ENCODE measurements at places on chromosomes 4 and X.

- DNase-seq: no peak
These were observed 151.4 kb downstream of the CPEB2 start for GRCh38 chr4:15153662-15154061.

- DNase-seq: no peak
These were observed 102.1 kb upstream of the MID1IP1 start for GRCh38 chrX:38699121-38699520.

- DNase-seq: peak; percentile 85
These were observed 674 bp downstream of the SH3D19 start for GRCh38 chr4:151324752-151325110.

GRCh38 chr4:3872834-3873313, 106.7 kb downstream of the ADRA2C start:
- DNase-seq: peak; percentile 1

GRCh38 chr4:124509151-124509550, 203.4 kb downstream of the ANKRD50 start:
- no peak for DNase-seq

- DNase-seq: no peak
These were observed 101.5 kb downstream of the SORBS2 start for GRCh38 chr4:185710487-185710995.

- no peak for DNase-seq
These were observed 914 bp downstream of the TRAPPC2 start for GRCh38 chrX:13733506-13733905.

DNA sequence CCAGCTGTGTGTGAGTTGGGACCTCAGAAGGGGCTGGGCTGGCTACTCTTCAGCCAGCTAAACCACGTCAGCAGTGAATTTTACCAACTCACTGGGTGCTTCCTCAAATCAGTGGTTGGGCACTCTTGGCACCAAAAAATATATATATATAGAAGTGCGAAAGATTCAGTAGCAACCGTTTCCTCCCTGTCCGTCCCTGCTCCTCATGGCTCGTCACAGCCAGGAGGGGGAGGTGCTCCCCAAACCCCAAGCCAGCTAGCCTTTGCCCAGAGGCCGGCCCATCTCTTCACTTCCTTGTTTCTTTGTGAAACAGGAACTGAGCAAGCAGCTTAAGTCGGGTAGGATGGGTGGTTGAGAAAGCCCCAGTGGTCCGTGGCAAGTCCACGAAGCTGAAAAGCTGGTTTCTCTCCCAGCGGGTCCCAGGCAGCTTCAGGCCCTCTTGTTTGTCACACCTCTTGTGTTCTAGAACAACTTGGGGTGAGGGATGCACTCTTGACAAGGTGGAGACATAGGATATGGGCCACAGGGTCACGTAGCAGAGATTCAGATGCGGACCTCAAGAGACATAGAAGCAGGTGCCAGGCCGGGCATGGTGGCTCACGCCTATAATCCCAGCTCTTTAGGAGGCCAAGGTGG, 6.8 kb upstream of the SASH3 start:
- no peak for DNase-seq

DNA sequence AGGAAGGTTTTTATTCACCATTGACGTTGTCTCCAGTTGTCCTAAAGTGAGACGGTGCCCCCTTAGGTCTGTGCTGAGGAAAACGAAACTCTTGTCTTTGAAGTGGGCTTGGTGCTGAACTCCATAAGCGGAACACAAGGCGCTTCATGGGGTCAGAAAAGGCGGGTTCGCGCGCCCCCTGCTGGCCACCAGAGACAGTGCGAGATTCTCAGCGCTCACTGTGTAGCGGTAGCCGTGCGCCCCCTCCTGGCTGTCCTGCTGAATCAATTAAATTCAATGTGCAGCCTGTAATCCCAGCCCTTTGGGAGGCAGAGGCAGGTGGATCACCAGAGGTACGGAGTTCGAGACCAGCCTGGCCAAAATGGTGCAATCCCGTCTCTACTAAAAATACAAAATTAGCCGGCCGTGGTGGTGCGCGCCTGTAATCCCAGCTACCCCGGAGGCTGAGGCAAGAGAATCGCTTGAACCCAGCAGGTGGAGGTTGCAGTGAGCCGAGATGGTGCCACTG, 64.1 kb downstream of the RLIM start:
- DNase-seq: peak; percentile 88

DNA sequence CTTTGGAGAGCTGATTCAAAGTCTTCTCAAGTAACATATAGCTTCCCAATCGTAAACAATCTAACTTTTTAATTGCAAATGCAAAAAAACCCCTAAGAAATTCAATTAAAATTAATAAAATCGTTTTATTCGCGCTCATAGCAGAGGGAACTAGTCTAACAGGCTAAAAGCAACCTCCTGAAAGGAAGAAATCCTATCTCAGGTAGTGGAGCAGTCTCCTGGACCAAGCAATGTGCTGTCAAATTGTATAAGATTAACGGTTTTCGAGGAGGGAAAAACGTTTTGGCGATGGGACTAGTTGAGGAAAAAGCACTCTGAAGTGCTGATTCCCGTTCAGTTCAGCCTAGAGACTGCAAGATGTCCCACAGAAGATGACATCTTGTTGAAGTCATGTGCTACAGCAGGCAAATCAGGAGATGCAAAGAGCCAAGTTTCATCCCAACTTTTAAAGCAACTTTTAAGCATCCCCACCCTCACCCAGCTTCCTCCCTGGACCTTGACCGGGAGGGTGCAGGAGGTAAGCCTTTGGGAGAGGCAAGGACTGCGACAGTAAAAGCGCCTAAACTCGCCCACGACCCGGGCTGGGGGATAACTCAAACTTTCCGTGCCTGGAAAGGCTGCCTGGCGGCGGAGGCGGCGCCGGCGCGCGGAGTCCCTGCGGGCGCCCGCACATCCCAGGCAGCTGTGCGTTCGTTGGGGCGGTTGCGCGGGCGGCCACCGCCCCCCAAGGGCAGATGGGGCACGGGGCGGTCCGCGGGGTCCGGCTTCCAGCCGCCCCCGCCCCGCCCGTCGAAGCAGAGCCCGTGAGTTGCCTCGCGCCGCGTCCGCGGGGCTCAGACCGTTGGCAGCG, 784 bp downstream of the MAP7D3 start:
- peak; percentile 30 for DNase-seq

DNA sequence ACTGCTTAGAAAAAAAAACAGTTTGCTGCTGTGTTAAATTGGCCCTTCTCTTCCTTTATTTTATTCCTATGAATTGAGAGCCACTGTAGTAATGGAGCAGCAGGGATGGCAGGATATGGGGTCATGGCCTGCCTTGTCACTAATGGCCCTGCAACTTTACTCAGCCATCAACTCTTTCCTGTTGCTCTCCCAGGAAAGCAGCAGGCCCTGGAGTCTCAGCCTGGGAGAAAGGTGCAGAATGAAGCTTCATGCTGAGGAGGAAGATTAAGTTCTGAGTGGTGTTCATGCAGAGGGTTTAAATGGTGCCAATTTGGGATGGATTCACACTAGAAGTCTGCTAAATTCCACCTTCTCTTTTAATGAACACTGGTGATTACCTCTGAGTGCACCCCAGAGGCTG, 285.6 kb downstream of the GPAT3 start:
- DNase-seq: no peak

- DNase-seq: no peak
These were observed 257.4 kb downstream of the CFAP299 start for GRCh38 chr4:80592950-80593349.

- no peak for DNase-seq
These were observed 2.6 kb downstream of the POLA1 start for GRCh38 chrX:24696294-24696693.

DNA sequence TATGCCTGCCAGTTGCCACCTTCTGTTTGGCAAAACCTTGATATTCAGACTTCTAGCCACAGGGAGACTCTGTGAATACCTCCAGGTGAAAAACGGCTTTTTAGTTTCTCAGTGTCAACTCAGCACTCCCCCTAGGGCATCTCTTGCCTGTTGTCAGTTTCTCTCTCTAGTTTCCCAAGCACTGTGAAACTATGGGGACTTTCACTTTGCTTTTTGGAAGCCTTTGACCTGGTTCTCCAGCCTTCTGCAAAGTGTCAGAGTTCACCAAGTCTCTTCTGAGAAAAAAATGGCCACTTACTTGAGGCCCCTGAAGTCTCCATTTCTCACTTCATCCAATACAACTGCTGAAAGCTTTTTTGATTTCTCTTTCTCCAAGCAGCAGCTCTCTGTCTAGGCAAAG, 521.5 kb downstream of the INPP4B start:
- no peak for DNase-seq

DNA sequence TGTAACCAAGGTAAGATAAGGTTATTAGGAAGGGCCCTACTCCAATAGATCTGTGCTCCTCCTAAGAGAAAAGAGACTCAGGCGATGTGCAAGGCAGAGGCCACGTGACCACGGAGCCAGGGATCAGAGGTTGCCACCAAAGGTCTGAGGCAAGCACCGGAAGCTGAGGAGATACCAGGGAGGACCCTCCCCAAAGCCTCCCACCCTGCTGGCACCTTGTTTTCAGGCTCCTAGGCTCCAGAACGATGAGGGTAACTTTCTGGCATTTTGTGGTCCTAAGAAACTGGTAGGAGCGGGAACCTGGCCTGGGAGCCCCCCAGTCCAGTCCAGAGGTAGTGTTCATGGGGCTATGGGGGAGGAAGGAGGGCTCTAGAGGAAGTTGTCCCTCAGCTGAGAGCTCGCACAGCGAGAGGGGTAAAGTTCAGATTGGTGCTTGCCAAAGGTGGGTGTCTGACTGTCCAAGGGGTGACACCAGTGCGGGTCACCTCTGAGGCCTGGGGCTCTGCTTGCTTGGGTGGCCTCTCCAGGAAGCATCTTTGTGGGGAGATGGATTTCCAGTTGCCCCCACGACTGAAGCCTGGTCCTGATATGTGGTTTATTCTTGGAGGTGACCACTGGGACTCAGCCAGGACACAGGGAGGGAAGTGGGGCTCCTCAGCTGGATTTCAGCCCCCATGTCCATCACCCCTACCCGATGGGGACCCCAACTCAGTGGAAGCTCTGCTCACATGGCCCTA, 7.5 kb upstream of the LETM1 start:
- DNase-seq: peak; percentile 19

- DNase-seq: no peak
These were observed 134.3 kb downstream of the TEX11 start for GRCh38 chrX:70774223-70774622.

DNA sequence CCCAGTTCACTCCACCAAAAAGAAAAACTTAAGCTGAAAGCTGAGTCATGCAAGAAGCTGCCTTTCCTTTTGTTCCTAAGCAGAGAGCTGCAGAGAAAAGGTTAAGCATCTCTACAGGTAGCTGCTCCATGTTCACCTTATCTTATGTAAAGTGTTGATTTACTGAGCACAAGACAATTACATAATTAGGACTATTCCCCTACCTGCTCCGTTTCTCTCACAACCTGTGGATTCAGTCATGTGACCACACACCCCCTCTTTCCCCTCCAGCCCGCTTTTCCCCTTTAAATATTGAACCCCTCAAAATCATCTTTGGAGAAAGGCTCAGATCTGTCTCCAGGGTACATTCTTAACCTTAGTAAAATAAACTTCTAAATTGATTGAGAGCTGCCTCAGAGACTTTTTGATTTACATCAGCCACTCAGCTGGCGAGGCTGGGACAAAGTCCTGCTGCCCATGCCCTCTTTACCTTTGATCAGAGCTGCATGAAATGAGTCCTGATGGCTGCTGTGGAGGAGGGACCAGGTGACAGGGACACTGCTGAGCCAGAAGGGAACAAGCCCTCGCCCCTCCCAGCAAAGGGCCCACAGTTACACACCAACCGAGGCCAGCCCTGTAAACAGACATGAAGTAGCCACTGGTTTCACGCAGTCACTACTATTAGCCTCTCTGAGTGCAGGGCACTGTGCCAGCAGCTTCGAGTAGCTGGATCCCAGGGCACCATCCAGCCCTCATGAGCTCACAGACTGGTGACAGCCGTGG, 53.9 kb upstream of the C4orf50 start:
- DNase-seq: no peak

DNA sequence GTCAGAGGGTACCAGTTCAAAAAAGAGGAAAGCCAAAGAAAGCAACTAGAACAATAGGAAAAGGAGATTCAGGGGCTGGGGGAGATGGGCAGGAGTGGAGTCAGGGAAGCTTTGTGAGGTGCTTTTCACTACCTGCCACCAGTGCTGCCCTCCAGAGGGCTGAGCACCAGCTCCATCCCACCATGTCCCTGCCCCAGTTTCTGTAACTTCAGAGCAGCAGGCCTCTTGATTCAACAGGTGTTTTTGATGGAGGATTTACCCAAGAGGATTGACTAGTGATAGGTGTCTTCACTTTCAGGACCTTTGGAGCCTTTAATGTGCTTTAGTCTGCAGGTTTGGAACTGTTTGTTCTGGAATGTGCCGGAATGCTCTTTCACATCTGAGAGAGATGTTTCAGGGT, 12.1 kb downstream of the KIT start:
- no peak for DNase-seq

GRCh38 chr4:70629469-70630090, 1.0 kb downstream of the ENAM start:
- no peak for DNase-seq

- no peak for DNase-seq
These were observed 331.4 kb downstream of the CCSER1 start for GRCh38 chr4:90458576-90458975.

DNA sequence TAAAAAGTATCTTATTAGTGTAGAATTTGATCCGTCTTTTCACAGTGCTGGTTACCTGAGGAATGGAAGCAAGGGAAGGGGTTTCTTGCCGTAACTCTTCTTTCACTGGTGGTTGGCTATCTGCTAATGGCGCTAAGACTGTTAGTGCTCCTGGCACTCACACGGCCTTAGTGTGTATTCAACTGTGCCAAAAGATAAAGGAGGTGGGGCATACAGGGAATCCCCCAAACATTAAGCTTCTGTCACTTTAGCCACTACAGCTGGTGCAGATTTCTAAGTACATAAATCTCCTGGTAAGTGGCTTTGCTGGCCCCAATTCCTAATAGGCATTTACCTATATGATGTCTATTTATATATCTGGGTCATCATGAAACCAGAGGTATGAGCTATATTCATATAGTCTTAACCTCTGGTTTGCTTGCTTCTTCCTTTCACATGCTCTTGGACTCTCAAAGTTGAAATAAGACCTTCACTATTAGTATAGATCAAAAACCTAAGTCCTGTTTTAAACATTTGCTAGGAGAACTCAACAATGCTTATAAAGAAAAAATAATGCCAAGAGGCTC, 95.1 kb downstream of the TSPAN7 start:
- no peak for DNase-seq

DNA sequence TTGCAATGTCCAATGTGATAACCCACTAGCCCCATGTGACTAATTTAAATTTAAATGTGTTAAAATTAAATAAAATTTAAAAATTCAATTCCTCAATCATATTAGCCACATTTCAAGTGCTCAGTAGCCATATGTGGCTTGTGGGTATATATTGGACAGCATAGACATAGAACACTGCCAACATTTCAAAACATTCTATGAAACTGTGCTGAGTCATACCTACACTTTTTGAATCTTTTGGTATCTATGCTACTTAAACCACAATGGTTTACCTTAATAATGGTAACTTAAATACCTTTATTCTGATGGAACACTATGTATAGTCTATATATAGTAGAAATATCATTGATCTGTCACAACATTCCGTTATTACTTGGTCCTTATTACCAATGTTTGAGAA, 223.4 kb upstream of the ATOH1 start:
- DNase-seq: no peak

DNA sequence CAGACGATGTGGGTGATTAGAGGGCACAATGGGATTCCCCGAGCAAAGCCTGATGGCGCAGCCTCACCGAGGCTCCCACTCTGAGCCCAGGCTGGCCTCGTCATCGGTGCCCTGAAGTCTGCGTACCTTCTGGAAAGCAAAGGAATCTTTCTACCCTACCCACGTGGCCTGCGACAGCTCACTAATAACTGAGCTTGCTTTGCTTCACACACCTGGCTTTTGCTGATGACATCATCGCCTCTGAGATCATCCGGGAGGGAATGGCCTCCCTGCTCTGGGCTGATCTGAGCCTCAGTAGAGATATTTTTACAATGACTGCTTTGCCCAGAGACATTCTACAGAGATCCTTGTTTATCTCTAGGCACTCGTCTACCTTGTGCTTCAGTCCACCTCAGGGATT, 45.4 kb upstream of the PDLIM3 start:
- DNase-seq: no peak

Measured in retina (tissue), 1 donor.